ENCODE measurements at places on chromosomes 5 and 9.

DNA sequence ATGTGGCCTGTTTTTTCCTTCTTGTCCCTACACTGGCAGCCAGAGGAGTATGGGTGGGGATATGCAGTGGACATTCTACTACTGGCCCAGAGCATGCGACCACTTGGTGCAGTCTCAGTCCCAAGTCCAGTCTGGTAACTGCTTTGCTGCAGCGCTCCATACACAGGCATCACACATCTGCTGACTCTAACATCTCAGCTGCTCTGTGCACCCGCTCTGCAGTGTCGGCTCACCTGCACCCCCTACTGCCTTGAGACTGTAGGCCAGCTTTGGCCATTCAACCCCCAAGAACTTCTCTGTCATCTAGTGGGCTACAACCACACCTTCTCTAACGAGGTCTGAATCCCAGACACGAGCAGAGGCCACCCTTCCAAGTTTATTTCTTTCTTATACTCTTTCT, 46.4 kb upstream of the SLCO6A1 start:
- no peak for DNase-seq

DNA sequence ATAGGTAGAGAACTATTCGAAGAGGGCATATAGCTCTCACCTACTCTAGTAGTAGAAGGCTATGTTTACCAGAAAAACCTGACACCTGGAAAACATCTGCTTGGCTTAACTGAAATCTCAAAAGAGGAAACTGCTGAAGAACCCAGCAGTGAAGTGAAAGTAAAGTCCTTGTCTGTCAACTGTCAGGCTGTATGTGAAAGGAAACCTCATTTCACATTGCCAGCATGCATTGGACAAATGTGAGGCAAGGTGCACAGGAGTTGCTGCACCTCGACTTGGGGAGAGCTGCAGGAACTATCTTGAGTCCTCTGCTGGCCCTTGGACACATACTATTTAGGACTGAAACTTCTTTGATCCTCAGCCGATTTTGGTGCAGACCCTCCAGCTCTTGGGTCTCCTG, 53.3 kb downstream of the NREP start:
- DNase-seq, result no peak

DNA sequence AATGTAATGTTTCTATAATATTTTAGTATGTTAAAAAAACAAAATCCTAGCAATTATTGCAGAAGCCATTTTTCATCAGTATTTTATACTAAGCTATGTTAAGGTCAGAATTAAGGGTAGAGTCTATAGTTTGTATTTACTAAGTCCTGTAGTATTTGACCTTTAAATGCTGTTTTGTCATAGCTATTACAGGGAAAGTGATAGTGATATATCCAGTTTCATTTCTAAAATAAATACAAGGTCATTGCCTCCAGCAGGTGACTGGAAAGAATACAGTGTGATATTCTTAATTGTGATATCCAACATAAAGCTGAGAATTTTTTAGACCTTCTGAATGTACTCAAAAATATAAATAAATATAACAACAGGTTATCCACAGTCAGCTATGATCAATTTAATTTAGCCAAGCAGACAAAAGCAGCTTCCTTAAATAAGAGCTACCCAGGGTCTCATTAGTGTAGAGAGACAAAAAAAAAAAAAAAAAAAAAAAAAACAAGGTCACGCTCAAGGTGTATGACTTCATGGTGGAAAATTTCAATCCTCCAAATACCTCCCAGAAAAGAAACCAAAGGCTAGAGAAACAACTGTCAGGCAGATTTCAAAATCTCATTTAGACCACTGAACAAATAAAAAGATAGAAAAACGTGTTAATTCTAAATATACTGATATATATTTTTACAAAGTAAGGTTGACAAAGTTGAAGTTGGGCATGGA, 278.7 kb downstream of the HCN1 start:
- DNase-seq, result no peak

DNA sequence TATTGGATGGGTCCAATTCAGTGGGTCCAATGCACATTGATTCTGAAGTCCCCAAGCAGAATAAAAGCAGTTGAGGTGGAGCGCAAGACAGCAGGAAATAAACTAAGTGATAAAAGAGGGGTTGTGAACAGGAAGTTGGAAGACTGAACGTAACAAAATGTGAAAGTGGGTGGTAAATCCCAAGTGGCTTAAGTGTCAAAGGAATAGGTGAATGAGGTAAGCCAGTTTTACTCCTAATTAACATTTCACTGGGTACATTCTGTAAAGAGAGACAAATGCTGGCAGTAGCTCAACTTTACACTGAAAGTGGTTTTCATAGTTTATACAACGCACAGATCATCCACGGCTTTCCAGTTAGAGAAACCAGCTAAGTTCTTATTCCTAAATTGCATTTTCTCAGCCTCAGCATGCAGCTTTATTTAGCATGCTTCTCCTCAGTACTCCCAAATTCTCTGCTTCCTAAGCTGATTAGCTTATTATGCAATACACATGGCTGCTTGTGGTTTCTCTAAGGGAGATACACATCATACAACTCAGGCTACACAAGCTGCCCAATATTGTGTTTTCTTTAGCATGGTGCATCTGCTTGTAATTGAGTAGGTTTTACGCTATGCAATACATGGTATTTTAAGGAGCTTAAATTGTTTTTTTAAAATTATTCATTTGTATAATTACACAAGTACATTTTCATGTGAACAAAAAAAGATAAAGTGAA, 34.2 kb upstream of the HSD17B4 start:
- DNase-seq, result no peak

- no peak for DNase-seq
Measured at GRCh38 chr5:17229313-17229712, 11.9 kb downstream of the BASP1 start.

DNA sequence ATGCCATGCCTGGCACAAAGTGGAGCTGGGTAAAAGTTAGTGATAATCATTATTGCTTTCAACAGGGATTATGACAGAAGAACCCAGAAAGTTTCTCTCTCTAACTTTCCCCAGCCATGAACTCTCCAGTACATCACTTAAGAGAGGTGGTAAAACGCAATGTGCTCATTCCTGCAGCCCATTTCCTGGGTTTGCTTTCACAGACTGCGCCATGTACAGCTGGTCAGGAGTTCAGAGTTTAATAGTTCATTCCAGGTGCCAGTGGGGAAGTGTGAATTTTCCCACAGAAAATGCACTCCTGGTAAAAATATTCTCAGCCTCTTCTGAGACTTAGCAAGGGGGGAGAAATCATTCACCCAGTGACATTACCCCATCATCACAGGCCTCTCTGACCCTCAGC, 35.5 kb downstream of the ADAM19 start:
- DNase-seq, result no peak

DNA sequence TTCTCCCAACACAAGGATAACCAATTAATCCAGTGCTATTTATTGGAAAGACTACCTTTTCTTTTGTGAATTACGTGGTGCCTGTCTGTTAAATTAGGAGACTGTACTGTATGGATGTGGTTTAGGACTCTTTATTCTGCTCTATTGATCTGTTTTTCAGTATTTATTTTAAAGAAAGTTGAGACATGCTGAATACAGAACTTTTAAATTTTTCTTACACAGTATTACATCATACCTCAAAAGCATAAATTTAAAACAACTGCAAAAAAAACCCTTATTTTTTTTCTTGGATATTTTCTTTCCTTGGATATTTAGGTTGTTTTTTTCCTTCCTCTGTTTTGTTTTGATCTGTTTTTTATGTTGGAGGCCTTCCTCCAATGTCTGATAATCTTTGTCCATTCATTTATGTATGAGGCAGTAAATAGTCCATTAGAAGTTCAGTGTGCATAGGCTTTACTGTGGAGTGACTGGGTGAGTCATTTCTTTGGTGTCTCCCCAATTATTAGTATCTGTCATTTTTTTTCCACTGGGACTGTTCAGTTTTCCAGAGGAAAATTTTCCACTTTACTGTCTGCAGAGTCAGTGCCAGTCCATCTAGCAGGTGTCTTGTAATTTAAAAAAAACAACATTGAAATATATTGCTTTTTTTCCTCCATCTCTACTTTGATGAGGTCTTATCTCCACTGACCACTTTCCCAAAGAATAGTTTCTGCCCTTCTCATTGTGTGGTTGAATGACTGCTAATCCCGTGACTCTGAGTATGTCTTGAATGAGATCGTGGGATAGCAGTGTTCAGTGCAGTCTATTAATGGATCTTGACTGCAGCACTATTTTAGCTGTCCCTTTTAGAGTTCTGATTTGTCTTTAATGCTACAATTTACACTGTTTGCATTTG, 15.2 kb downstream of the CYSTM1 start:
- no peak for DNase-seq
